AG08395 (cell line): ENCODE measurements at places on chromosomes 6 and 20.

DNA sequence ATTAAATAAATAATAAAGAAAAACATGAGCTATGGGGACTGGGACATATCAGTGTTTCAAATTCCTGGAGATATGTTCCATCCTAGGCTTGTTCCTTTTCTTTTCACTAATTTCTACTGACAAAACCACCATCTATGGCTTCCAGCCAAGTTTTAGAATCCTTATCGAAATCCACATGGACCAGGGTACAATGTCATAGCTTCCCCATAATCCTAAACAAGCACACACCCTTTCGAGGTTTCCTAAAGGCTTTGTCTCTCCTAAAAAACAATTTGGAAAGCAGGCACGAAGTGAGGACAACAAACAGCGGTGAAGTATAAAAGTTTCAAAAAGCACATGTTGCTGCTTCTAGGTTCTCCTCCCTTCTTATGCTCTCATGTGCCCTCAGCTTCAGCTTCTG is 13.3 kb upstream of the DST start:
- no peak for DNase-seq

GRCh38 chr6:149318581-149319286 is 1.2 kb downstream of the TAB2 start:
- DNase-seq = no peak

DNA sequence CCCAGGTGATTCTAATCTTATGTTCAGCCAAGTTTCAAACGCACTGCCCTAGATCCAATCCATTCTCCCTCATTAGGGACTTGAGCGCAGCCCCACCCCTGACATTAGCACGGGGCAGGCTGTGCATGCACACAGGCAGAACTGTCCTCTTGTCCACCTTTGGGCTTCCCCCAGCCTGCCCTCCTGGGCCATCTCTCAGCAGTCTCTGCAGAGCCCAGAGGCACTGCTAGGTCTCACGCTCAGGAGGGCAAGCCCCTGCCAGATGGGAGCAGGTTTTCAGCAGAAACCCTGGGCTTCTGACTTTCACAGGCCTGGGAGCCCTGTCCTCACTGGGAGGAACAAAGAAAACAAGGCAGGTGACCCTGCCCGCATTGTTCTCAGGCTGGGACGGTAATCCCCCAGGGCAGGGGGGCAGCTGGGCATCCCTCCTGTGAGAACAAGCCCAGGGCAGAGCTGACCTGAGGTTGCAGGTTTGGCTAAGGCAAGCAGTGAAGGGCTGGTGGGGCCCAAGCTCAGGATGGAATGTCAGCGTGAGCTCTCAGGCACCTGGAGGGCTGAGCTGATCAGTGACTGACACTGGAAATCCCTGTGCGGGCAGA is 24.5 kb downstream of the KCNK5 start:
- no peak for DNase-seq

- no peak for DNase-seq
These were observed 80.5 kb downstream of the TMEM242 start for GRCh38 chr6:157242791-157243190.
